ENCODE measurements at places on chromosomes 11 and 22.

DNA sequence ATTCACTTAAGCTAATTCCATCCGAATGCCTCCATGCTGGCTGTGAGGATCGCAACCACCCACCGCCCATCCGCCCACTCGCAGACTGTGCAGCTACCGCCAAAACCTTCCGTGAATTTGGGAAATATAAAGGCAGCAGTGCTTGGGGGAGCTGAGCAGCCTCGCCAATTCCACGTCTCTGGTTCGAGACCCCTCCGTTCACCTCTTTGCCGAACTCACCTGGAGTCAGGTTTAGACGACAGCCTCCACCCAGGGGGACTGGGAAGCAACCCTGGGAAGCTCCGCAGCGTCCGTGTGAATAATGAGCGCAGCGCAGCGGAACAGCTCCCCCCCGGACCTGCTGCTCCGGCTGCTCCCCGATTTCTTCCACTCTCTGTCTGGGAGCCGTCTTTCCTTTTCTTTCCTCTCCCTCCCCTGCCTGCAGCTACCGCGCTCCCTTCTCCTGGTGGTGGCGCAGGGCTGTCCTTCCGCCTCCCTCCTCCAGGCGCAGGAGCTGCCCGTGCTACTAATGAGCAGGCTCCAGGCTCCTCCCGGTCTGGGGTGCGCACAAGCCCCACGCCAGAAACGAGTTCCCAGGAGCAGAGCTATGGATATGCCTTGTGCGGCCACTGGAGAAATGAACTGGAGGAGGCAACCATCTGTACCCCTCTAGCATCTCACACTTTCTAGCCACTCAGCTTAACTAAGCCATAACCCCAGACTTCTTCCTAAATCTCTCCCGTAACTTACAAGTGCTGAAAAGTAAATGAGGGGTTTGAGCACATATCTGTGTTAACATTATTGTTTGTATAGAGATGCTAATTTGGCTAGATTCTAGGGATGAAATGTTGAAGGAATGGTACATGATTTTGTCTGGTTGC, 107.3 kb downstream of the XKR3 start:
- DNase-seq: no peak

DNA sequence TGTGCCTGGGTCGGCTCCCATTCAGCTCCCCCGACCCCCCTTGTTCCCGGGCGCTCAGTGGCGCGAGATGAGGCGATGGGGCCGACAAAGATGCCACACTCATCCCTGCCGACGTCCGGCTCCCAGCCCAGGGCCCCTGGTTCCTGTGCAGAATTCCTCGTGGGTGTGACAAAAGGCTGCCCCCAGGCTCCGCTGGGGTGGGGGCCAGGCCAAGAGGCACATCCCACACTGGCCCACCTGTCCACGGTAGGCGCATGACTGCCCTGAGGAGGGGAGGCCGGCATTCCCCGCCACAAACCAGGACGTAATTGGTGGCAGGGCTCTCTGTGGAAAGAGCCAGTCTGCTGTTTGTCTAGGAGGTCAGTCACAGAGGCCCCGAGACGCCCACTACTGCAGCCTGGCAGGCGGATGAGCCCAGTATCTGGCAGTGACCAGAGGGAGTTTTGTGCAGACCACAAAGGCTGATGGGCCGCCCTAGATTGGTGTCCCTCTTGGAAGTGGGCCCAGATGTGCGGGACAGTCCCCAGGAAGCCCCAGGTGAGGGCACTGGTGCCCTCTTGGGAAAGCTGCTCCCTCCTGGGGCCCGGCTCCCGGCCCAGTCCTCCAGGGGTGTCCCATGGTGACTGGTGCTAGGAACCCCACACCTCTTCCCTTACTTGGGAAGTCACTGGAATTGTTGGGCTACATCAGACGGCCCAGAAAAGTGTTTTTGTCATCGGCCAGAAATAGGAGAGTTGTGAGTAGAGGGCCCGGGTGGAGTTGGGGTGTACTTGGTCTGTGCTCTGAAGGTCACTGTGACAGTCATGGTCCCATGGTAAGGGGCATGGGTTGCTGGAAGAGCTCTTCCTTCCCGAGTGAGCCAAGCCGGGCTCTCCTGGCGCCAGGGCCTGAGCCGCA, 5.8 kb downstream of the CCND1 start:
- DNase-seq: peak; percentile 57

DNA sequence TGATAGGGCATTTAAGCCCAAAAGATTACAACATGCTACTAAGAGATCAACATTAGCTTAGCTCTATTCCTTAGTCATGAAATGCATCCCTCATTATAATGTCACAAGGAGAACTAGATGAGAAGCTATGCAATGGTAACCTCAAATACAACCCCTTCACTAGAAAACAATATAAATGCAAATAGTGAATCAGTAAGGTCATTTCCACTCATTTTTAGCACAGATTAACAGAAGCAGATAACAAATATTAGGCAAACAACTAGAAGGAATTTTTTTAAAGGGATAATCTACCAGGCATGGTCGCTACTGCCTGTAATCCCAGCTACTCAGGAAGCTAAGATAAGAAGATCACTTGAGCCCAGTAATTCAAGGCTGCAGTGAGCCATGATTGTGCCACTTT, 28.2 kb downstream of the SIK3 start:
- no peak for DNase-seq

- DNase-seq: no peak
These were observed 6.6 kb upstream of the NXPE1 start for GRCh38 chr11:114566276-114566675.

DNA sequence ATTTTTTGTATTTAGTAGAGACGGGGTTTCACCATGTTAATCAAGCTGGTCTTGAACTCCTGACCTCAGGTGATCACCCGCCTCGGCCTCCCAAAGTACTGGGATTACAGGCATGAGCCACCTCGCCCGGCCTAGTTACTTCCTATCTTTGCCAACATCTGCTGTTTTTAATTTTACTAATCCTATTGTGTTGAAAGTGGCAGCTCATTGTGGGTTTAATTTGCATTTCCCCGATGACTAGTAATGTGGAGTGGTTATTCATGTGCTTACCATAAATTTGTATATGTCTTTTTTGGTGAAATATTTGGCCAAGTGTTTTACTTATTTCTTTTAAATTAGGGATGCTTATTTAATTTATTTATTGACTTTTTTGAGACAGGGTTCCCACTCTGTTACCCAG, 74.2 kb upstream of the SLC25A18 start:
- DNase-seq: no peak

- DNase-seq: no peak
These were observed 13.5 kb upstream of the ADORA2A start for GRCh38 chr22:24413736-24414385.

GRCh38 chr11:123450623-123451022, 20.6 kb downstream of the GRAMD1B start:
- DNase-seq: no peak

GRCh38 chr11:39190751-39191150, 2268.7 kb downstream of the LRRC4C start:
- no peak for DNase-seq

DNA sequence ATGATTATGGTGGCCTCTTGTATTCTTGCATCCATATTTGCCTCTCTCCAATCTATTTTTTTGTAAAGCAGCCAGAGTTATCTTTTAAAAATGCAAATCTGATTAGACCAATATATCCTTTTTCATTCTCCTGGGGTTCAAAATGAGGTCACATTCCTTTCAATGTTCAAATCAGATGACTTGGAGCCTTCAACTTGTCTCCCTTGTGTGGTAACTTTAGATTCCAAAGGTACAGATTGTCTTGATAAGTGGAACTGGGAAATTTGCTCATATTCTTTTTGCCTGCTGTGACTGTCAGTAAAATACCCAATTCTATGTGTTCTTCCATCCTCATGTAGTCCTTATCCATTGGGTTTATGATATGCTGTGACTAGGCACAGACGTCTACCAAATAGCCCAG, 15.1 kb upstream of the CAPRIN1 start:
- no peak for DNase-seq

DNA sequence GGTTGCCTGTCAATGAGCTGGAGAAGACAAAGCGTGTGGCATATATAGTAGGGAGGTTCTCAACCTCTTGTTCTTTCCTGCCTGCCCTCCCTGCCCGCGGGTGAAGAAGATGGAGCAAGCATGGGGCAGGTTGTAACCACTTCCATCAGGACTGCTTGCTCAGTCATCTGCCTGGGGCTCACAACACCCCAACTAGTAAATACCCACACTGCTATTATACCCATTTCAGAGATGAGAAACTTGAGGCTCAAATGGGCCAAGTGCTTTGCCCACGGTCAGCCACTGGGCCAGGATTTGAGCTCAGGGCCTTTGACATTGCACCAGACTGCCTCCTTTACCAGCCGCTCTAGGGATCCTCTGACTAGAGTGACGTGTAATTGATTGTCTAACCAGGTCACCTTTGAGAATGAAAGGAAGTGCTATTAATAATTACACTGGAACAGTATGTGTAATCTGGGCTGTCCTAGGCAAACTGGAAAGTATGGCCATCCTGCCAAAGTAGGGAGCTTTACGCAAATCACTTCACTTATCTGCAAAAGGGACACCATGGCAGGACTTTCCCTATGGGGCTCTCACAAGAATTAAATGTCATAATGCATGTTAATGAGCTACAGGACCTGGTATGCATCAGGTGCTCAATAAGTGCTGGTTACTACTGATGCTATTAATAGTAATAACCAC, 2.8 kb upstream of the CDC42EP1 start:
- DNase-seq: no peak

GRCh38 chr11:77322506-77322905, 21.0 kb upstream of the GDPD4 start:
- no peak for DNase-seq

- DNase-seq: no peak
These were observed 18.1 kb upstream of the CRTAM start for GRCh38 chr11:122820158-122820557.

Data from endodermal cell (in vitro differentiated cells).